Dermis lymphatic vessel endothelial cell (primary cell): ENCODE measurements at places on chromosomes 16 and 17. TPM values are rescaled to one million over a fixed set of nuclear protein-coding genes. Genes with fewer than 3 reads are reported as not detected.

The TGFB1I1 gene
- 29.8 and 30.9 TPM in 2 replicates for total RNA-seq

The HNF1B gene
- not detected in 2 replicates for total RNA-seq

The TP53I13 gene
- total RNA-seq: 18.7 and 19.2 TPM in 2 replicates

The SDR42E1 gene
- 1.7 and 4.5 TPM in 2 replicates for total RNA-seq
